Stimulated activated CD8-positive, alpha-beta memory T cell treated with anti-CD3 and anti-CD28 coated beads, Interleukin-15, amount 100 ng/mL, for 24 hours (primary cell): ENCODE measurements at places on chromosomes 11 and 22.

- DNase-seq: no peak
Observed at GRCh38 chr11:23423104-23423503, 562.8 kb upstream of the CCDC179 start.

DNA sequence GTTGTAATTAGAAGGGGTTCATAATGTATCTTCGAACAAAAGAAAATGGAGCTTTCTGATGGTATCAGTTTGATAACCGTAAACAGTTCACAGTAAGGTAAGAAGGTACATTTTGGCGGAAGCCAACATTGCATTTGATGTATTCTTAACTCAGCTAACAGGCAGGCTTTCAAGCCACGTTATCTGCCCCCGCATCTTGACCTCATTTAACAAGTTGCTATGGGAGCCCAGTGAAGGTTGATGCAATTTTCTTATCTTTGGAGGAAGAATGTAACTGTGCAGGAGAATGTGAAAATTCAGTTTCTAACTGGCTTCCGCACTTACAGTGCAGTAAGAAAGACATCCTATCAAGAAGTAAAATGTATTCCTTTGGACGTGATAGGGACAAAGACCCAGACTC, 110.6 kb downstream of the ETS1 start:
- DNase-seq: no peak

- no peak for DNase-seq
Observed at GRCh38 chr11:109865548-109866186, 227.5 kb upstream of the ZC3H12C start.

- DNase-seq: no peak
Observed at GRCh38 chr22:38083931-38084631, at the start of gene SLC16A8. TSS of gene SLC16A8 (minus strand) at chr22:38084184. CDS start at chr22:38082873, 1,311 bp downstream.

DNA sequence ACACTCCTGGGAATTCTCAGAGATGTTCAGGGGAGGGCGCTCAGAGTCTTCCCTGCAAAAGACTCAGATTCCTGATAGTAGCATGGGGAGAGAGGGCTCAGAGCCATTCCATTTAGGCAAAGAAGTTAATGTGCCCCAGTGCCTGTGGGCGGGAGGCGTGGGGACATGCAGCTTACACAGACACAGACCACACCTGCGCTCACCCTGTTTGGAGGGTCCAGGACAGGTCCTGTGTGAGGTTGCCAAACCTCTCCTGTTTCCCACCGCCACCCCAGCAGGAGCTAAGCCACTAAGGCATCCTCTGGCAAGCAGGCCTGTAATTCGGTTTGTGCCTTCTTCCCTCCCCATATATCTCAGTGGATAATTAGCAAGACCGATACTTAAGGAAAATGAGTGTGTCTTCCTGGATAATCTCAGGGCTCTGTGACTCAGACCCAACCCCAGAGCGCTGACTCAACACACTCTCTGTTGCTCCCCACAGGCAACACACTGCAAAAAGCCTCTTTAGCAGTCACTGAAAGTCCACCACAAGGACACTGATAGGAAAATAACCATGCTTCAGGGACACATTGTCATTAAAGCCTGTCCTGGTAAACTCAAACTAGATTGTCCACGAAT, 118.9 kb upstream of the LMO1 start:
- no peak for DNase-seq

DNA sequence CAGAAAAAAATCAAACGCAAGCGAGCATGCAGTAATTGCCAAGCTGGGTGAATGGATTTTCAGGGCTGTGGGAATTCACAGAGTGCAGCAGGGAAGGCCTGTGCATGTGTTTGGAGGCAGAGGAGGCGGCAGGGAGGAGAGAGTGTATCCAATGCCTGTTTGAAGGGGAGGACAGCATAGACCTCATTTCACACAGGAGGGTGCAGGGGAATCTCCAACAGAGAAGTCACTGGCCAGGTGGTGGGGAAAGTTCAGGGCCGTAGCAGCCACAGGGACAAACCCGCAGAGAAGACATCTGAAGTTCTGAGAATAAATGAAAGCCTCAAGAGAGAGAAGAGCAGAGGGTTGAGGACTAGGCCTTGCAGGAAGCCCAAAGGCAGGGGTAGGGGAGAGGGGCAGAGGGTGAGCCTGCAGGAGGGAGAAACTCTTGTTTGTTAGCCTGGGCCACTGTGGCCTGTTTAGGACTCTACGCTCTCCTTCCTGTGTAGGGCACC, 19.2 kb upstream of the KDM2A start:
- no peak for DNase-seq

DNA sequence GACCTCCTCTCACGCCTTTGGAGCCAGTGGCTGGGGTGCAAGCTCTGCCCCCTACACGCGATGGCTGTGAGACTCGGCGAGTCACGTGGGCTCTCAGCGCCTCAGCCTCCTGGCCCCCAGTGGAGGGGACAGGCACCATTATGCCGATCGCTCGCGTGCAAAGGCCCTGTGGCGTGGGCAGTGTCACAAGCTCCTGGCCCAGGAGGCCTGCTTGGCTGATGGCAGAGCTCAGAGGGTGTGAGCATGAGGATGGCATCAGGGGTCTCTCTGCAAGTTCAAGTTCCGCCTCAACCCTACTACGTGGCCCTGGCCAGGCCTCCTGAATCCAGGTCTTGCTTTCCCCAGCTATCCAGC, 90.8 kb upstream of the KCNQ1OT1 start:
- no peak for DNase-seq

DNA sequence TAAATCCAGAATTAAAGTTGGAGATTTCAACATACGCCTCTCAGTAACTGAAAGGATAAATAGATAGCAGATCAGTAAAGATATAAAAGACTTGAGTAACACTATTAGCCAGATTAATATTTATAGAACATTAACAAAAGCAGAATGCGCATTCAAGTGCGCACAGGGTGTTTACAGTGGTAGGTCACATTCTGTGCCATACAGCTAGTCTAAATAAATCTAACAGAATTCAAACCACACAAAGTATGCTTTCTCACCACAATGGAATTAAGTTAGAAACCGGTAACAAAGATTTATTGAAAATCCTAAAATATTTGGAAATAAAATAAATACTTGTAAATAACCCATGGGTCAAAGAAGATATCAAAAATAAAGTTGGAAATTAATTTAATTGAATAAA, 341.0 kb downstream of the DYNC2H1 start:
- DNase-seq: no peak

DNA sequence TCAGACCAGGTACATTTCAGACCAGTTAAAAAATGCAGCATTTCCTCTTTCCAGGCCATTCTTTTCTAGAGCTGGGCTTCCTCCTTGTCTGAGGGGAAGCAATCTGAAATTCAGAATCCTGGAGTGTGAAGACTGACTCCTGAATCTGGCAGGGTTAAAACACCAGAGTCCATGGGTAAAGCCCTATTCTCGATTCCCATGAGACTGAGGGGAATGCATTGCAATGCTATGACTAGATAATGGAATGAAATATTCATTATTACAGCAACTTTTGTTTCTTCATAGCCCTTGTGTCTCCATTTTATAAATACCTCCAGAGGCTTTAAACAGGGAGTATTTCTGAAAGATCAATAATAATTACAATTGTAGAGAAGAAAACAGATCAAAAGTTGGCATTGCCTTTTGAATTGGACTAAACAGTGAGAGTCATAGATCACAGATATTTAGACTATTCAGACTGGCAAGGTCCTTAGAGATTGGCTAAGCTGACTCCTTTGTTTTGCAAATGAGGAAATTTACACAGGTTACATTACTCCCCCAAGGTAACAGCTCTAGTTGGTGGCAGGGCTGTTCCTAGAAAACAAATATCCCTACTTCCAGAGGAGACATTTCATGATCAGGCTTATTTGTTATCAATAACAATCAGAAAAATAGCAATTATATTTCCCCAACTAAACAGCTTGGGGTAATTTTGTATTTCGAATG, 632.6 kb upstream of the KIRREL3 start:
- no peak for DNase-seq

DNA sequence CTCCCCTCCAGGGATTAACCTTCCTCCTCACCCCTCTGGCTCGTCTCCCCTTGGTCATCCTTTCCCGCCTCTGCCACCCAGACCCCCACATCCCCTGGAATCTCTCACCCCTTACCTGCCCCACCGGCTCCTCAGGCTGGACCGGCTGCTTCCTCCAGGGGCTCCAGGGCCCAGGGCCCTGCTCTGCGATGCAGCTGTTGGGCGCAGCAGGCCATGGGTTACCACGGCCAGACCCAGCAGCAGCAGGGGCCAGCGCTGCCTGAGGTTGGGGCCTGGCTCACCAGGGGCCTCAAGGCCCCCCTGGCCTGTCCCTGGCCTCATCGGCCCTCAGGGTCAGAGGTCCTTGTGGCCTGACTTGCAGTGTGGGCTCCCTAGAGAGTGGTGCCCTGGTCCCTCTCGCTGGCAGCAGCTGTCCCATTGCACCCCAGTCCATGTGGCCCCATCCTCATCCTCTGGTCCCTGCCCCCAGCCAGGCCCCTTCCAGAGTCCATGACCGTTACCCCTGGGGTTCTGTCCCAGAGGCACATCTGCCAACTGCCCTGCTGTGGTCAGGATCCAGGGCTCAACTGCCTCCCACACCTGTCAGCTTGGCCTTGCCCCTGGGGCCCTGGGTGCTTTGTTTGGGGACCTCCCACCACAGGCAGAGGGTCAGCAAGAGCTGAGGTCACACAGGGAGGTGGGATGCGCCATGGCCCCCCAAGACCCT, at the start of gene IGLL1:
TSS of gene IGLL1 (minus strand) at position 421 of the 706 bp plus-strand sequence. CDS start at position 321, 100 bp downstream.
- DNase-seq: no peak

DNA sequence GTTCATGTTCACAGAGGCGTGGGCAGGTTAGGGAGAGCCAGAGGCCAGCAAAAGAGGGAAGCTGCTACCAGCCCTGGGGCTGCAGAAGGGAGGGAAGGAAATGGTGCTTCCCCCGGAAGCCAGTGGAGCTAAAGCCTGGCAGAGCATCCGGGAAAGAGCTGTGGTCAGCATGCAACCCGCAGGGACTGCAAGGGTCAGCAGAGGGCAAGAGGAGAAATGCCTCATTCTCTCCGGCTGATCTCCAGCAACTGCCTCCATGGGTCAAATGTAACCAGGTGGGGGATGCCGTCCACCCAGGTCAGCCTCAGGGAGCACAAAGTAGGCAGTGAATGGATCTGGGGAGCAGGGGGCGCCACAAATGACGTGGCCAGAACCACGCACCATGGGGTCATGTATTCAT, 36.9 kb upstream of the PRR5 start:
- DNase-seq: no peak

- no peak for DNase-seq
Observed at GRCh38 chr11:516400-516799, 9.4 kb upstream of the RNH1 start.

- no peak for DNase-seq
Observed at GRCh38 chr11:118939953-118940598, 14.3 kb upstream of the BCL9L start.
